ENCODE measurements at places on chromosomes 7 and 10.

DNA sequence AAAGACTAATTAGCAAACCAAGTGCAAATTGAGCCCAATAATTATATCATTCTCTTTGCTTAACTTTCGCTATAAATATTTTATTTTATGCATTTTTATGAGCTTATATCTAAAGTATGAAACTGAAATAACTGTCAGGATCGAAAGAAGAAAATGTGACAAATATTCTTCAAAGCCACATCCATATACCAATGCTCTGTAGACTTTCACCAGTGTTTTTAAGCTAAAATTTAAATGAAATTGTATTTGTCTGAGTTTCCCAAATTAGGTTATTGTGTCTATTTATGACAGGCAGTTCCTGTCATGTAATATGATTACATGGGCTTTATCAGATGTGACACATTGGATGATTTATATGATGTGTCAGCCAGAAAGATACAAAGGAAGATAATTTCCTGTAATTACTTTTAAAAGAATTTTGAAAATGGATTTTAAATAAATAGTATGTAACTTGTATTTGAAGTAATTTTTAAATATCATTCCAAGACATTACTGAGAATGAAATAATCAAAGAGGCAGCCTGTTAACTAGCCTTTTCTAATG is 317.9 kb upstream of the KLF6 start:
- DNase-seq = no peak

DNA sequence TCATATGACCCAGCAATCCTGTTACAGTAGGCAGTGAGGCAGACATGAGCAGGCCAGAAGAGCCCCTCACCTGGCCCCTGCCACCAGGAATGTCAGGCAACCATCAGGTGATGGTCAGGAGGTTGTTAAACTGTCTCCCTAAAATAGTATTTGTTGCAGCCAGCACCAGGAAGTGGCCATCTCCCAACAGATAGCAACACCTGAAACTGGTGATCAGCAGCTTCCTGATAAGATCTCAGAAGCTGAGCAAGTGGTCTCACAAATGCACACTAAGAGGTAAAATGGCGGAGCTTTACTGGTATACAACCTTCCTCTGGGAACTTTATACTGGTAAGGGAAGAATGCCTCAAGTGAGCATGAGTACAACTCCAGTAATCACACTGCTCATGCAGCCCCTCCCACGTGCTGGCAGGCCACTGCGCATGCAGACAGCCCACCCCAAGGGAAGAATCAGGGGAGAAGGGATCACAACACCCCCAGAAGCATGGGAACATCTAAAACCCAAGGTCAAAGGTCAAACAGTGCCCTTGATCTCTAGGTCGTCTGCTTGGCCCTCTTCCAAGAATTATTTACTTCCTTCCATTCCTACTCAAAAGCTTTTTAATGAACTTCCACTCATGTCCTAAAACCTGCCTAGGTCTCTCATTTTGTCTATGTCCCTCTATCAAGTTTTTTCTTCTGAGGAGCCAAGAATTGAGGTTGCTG is 133.5 kb downstream of the DOCK4 start:
- DNase-seq = no peak

- no peak for DNase-seq
Observed at GRCh38 chr7:158530800-158531609, 56.6 kb downstream of the PTPRN2 start.

- DNase-seq = no peak
Observed at GRCh38 chr10:84214612-84215235, 10.6 kb downstream of the LRIT2 start.

DNA sequence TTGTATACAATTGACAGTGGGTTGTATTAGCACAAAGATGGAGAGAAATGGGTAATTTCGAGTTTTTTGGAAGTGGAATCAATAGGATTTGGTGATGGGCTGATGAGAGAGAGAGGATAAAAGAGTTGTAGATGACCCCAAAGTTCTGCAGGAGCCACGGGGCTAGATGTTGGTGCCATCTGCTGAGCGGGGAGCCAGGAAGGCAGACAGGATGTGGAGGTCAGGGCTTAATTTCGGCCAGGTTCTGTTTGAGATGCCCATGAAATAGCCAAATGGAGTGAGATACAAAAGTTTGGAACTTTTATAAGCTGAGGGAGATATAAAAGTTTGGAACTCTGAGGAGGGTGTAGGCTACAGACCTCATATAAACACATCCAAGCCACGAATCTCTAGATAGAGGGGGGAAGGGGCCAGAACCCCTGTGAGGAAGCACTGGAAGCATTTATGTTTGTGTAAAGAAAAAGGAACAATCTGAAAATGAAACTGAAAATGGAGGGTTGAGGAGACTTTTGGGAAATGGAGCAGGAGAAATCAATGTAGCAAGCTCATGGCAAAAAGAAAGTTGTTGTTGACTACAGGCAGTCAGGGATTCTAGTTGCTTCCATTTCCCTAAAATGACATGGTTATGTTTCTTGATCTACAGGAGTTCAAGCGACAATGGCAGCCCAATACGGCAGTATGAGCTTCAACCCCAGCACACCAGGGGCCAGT is 2.2 kb downstream of the GIMAP4 start:
- no peak for DNase-seq

- no peak for DNase-seq
Observed at GRCh38 chr7:75072981-75073283, 670 bp downstream of the RCC1L start.

DNA sequence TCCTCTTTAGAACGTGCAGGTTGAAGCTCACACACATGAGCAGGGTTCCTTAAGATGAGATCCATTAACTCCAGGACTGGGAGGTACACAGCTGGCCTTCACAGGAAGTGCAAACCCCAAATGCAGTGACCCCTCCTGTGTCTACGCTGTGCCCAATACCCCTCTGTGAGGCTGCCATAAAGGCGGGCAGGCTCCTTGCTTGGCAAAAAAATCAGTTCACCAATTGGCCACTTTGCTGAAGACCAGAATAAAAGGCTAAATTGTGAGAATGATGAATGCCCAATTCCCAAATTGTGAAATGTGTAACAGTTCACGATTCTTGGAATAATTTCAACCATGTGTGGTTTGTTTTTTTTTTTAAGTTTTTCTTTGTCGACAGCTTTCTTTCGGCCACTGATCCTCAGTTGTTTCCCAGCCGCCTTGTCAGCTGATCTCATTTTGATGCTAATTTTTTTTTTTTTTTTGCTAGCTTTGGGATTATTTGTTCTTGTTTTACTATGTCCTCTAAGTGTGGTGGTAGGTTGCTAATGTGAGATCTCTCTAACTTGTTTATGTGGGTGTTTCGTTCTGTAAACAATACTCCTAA is 101.9 kb upstream of the PRSS58 start:
- DNase-seq = no peak

DNA sequence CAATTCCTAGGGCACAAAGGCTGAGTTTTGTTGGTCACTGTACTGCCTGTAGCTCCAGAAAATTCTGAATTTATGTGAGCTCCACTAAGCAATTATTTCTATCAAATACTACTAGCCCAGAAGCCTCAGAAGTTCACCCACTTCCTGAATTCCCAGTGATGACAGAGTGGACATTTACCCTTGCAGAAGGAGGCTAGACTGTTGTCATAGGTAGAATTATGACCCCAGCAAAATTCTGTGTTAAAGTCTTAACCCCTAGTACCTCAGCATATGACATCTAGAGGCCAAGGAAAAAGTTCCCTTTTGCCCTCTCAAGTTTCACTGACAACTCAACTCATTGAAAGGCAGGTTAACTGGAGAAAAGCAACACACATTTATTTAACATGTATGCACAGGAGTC is 78.7 kb upstream of the KMT2E start:
- no peak for DNase-seq

- DNase-seq = no peak
Observed at GRCh38 chr7:73839743-73840714, 2.3 kb downstream of the METTL27 start.

DNA sequence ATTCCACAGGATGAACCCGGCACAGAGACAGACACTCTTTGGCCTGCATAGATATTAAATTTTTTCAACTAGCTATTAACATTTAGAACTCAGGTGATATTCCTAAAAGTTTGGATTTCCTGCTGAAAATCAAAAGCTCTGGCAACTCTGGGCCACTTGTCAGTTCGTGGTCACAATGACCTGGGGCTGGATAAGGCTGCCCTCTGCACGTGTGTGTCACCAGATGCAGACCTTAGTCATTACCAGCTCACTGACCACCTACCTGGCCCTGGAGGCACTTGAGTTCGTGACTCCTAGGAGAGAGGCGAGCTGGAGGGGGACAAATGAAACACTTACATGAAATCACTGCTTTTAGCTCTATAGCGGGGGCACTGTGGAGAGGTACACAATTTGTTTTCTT is 126.5 kb downstream of the HIPK2 start:
- no peak for DNase-seq

GRCh38 chr10:124047427-124048152 is 45.8 kb downstream of the CHST15 start:
- no peak for DNase-seq

DNA sequence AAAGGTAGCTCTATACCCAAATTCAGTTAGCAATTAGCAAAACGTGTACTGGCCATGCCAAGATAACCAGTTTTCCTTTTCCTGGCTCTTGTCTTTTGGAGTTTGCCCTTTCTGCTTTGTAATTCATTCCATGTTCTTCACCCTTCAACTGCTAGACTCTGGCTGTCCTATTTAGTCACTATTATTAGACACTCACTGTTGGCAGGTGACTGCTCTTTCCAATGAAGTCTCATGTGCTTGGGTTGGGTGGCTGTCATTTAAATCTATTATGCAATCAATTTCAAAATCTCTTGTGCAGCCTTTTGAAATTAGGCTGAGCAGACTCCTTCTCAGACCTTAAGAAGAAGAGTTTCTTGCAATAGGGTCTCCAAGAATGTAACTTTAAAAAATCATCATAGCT is 266.5 kb downstream of the GPR158 start:
- no peak for DNase-seq

- no peak for DNase-seq
Observed at GRCh38 chr10:116997015-116997414, 8.0 kb downstream of the SHTN1 start.

DNA sequence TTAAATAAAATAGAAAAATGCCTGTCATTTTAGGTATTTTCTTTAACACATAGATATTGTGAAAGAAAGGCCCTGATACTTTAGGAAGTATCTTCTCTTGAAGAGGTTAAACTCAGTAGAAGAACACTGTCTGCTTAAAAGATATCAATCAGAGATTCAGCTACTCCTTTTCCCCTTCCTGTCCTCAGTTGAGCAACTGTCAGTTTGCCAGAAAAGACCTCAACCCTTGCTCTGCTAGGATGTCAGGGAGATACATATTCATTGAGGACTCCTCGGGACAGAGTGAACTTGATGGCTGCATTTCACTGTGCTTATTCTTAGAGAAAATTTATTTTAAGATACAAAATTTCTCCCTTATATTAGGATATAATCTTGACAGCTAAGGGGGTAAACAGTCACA is 173.6 kb upstream of the CACNA2D1 start:
- no peak for DNase-seq

GRCh38 chr10:58384095-58384494 is 1.1 kb upstream of the TFAM start:
- DNase-seq = no peak

- no peak for DNase-seq
Observed at GRCh38 chr7:106089647-106090046, 22.5 kb downstream of the SYPL1 start.

DNA sequence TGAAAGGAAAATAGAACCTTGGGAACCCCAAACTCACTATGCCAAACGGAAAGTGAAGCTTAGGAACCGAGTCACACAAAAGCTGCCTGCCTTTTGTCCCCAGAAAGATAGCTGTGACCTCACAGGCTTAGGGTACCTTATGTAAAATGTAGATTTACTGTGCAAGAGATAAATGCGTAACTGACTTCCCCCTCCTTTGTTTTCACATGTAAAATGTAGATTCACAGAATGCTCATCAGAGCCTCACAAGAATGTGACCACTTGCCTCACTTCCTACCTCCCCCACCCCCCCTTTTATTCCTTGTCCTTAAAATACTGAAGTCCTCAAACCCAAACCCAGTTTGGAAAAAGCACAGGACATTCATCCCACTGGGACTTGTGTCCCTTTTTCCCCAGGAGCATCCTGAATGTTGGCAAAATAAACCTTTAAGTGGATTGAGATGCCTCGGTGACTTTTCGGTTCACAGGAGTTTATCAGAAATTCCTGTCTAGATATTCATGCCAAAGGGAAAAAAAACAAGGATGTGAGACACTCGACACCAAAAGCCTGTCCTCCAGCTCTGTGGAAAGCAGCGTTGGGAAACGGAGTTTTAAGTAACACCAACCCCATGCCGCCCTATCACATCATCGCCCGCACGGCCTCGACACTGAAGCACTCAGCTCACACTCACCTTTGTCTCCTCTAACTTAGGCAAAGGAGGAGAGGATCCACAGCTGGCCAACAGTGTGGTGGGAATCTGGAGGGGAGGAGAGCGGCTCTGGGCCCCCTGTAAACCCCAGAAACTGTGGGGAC is 45.9 kb downstream of the SVIL start:
- no peak for DNase-seq

- DNase-seq = no peak
Observed at GRCh38 chr7:127764681-127765080, 112.7 kb downstream of the SND1 start.

DNA sequence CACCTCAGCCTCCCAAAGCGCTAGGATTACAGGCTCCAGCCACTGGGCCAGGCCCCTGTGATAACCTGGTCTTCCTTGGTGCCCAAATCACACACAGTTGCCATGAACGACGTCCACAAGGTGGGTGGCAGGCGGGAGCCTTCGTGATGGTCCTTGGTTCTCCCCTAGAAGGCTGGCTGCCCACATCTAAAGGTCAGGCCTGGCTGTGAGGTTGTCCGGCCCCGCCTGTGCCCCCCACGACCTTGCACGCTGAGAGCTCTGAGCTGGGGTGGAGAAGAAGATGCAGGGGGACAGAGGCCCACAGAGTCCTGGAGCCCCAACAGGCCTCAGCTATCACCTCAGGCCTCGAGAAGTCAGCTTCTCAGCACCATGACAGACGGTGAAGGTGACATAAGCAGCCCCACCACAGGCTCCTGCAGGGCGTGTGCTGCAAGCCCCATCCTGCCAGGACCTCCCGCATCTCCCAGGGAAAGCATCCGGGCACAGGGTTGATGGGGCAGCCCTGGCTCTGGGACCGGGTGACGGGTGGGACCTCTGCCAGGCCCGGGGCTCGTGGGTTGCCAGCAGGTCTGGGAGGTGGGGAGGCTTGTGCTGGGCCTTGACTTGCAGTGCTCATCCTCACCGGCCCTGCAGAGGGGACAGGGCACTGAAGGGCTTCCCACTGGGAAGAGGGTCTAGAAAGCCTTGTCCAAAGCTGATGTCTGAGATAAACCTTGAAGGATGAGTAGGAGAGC is 217.4 kb downstream of the WDR37 start:
- DNase-seq = no peak

DNA sequence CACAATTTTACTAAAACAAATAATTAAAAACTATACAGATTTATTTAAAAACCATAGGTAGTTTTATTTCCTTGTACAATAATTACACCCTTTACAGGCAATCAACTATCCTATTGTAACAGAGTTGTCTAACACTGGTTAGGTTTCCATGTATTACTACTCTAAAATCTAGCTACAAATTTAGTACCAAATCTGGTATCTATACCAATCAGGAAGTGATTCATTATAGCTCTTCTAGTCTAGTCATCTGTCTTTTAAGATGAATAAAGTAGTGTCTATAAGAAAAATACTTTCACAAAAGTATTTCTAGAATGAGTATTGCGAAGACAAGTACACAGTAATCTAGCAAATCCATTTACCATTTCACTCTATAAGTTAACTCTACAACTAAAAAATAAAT is 16.9 kb downstream of the ZNF800 start:
- no peak for DNase-seq

Data from fibroblast of skin of left quadriceps (primary cell).